Caki2 (cell line): ENCODE measurements at places on chromosomes 3 and 15. TPM values are rescaled to one million over a fixed set of nuclear protein-coding genes. Genes with fewer than 3 reads are reported as not detected.

The PLAAT1 gene
- total RNA-seq = 6.0 and 22.0 TPM in 2 replicates

The IL5RA gene
- total RNA-seq = not detected in 2 replicates

The CLDN16 gene
- total RNA-seq = 15.8 and 17.8 TPM in 2 replicates

The ACAN gene
- not detected in 2 replicates for total RNA-seq
